H1 (cell line): ENCODE measurements at places on chromosomes 3 and 15.
A peak's percentile ranks its signal among the peaks of the same experiment; 100 is the strongest.

- no peak for DNase-seq
Measured at GRCh38 chr15:82126346-82126745, 80.5 kb upstream of the MEX3B start.

DNA sequence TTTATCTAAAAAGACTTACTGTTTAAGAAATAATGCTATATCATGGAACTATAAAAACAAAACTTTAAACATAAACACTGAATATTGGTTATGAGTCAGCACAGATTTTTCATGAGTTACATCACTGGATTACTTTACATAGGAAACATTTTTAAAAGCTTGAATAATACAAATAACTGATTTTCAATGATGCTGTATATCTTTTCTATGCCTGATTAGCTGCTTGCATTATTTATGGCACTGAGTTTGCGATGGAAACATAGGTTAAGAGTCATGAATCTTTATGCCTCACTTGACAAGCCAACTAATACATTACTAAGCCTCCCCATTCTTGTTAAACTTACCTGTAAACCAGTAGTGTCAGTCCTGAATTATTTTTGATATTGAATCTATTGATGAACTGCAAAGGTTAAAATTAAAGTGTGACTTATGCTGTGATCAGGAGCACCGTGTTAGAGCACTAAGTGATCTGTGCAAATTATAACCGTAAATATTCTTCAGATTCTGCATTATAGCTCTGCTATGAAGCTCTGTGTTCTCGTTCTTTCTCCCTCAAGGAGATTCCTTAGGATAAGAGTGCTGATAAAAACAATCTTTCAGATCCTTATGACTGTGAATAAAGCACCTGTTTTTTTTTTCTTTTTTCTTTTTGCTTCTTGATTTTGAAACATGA, 437.3 kb upstream of the BCHE start:
- no peak for DNase-seq

DNA sequence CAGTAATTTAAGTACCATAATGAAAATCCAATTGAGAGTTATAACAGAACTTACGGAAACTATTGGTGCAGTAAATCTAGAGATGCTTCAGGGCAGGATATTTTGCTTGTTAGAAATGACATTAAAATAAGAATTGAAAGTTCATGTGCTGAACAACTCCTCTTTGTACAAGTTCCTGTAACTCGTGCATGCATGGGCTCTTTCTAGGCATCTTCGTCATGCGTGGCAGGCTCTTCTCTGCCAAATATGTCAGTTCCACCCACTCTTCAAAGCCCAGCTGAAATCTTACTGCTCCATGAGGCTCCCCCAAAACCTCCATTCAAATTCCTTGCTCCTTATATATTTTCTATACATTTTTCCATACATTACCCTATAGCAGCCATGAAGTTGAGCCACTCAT, 48.7 kb downstream of the FBN1 start:
- DNase-seq, result no peak

DNA sequence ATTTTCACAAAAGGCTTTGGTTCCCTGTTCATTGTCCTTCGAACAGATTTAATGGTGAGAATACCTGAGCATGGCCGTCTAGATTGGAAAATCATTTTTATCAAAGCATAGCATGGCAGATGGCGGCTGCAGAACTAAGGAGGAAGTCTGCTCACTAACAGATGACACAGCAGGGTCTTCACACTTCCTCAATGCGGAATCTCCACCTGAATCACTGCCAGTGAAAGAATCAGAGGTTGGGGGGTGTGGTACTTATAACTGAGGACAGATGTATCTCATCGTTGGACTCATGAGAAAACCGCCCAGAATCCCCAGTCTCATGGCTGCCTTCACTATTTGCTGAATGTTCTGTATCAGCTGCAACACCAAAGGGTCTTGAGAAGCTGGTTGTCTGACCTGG, 31.6 kb upstream of the PYGO1 start:
- DNase-seq, result no peak

DNA sequence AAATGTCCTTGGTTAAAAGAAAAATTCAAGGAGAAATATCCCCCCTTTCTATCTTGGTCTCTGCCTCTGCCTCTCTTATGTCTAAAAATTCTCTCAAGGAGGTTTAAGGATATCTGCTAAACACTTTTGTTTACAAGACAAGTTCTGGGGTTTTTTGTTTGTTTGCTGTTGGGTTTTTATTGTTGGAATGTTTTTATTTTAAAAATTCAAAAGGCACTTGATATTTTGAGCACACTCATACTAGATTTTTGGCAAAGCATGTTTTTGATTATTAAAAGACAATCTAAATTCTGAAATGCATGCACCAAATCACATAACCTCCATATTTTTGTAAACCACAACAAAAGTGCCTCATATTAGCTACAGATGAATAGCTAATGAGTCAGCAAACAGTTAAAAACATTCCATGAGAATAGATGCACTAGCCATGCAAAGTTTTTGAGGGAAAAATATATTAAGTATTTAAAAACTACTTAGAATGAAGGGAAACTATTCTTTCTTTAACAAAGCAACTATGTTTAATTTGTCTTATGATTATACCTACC, 84.6 kb downstream of the ZBTB20 start:
- DNase-seq, result no peak

GRCh38 chr3:31404871-31405270, 127.9 kb upstream of the STT3B start:
- DNase-seq, result no peak

GRCh38 chr3:58013099-58013498, 4.9 kb downstream of the FLNB start:
- no peak for DNase-seq

GRCh38 chr3:123685780-123686179, 100.9 kb upstream of the HACD2 start:
- DNase-seq, result no peak

DNA sequence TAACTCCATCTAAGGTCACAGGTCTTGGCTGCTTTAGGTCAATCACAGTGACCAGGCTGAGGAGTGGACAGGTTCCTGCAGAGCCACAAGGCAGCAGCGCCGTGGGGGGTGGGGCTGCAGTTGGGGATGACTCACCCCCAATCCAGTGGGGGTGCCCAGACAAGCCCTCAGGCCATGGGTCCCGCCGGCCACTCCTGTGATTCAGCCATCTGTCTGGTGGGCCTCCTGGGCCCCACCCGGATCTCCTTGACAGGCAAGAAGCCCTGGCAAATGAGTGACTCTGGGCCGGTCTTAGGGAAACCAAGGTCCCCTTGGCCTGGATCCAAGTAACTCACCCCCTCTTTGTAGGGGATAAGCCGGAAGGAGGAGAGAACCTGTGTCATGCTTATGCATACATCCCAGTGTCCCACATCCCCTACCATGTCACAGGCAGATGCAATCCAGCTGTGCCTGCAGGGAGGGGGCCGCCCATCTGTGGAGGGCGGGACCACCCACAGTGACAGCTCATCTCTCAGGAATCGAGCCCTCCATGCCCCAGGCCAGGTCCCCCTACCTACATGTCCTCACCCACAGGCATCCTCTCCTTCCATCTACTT, 495 bp upstream of the COL7A1 start:
- DNase-seq, result peak; percentile 80

GRCh38 chr3:183428447-183429211, at the start of gene MCF2L2:
Gene MCF2L2, minus strand, starts transcription at chr3:183428619. Its CDS starts 642 bp downstream, at chr3:183427977.
- peak; percentile 84 for DNase-seq

- no peak for DNase-seq
Measured at GRCh38 chr3:106204160-106204868, 335.5 kb upstream of the CBLB start.

- no peak for DNase-seq
Measured at GRCh38 chr3:152349392-152349791, 80.7 kb downstream of the MBNL1 start.

DNA sequence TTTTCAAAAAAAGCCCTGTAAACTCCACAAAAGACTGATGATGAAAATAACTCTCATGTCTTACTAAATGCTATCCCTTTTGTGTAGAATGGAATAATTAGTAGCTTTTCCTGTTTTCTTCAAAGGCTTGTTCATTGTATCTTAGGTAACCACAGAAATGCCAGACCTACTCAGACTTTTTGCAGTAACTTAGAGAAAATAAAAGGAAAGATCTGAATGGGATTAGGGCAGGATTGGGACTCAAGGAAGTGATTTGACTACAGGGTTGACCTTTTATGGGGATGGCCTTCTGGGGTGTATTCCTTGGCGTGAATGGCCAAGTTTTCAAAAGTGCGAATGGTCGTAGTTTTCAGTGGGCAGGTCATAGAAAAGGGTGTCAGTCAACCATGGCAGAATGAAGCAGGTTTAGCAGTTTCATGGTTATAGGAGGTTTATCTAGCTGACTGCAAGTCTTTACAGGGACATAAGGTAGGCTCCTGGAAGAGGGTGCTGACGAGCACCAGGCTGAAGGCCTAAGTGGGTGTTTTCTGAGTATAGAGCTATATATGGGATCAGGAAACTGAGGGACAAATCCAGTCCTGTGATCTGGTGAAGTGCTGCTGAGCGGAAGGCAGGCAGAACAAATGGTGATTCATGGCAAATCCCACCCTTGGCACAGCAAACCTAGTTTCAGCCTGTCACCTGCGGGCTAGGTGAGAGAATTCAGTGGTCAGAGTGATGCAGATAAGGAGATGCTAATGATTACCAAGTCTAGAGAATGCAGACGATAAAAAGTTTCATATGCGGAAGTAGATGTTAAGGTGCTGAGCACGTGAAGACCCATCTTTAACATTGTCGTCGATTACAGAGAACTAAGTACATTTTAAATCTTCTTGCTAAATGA, 46.4 kb downstream of the IL1RAP start:
- no peak for DNase-seq

- no peak for DNase-seq
Measured at GRCh38 chr3:179113903-179114302, 34.3 kb upstream of the PIK3CA start.

- no peak for DNase-seq
Measured at GRCh38 chr3:23981136-23981535, 36.0 kb downstream of the NR1D2 start.

- DNase-seq, result no peak
Measured at GRCh38 chr3:45719655-45720487, 30.7 kb downstream of the SACM1L start.

- DNase-seq, result peak; percentile 74
Measured at GRCh38 chr15:96359616-96360521, 29.4 kb downstream of the NR2F2 start.

DNA sequence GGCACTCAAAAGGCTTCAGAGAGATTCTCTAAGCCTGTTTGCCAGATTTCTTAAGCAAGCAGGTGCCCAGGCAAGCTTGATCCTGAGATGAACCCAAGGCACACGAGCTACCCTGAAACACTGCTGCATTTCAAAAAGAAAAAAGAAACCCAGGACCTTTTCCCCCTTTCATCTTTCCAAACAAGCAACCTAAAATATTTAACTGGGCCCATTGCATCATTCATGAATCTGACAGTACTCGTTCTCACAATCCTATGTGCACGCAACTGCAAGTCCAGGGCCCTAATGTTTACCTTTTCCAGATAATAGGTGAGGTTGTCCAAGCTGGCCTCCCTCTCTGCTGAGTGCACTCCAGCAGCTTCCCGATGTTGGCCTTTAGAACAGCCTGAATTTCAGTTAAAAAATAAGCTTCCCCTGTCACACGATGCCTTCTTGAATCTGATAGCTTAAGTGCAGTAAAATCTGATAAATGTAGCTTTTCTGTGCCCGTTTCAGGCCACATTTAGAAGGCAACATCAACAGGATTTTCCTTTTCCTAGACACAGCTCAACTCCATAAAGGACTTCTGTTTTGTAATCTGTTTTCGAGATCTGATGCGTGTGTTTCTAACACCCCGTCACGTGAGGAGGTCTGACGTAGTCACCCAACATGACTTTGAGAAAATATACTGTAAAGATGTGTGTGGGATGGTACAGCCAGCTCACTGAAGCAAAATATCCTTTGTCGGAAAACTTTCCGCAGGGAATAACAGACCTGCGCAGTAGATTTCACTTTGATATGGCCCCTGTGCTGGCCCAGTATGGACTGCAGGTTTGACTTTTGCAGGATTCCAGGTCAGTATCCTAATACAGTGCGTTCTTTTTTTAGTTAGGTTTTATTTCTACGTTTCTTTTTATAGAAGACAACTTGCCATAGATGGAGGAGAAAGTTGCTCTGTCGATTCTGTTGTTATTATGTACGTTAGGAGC, 55.1 kb upstream of the RASA2 start:
- DNase-seq, result no peak

- DNase-seq, result no peak
Measured at GRCh38 chr3:155701882-155702465, 42.9 kb downstream of the PLCH1 start.

GRCh38 chr3:67876261-67876660, 221.8 kb upstream of the SUCLG2 start:
- no peak for DNase-seq

DNA sequence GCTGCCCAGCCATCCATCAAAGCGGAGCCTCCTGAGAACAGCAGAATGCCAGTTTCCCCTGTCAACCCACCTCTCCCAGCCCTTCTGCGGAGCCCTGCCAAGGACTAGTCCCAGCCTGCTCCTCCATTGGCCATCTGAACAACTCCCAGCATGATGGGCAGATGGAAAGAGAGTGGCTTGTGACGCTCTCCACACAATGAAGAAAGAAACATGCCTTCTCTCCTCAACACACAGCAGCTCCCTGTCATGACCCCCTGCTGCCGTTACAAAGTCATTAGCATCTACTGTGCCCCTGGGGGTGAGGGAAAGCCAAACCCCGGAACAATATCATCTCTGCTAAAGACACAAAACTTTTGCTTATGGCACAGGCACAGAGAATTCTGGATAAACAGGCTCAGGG, 33.6 kb downstream of the MECOM start:
- no peak for DNase-seq

DNA sequence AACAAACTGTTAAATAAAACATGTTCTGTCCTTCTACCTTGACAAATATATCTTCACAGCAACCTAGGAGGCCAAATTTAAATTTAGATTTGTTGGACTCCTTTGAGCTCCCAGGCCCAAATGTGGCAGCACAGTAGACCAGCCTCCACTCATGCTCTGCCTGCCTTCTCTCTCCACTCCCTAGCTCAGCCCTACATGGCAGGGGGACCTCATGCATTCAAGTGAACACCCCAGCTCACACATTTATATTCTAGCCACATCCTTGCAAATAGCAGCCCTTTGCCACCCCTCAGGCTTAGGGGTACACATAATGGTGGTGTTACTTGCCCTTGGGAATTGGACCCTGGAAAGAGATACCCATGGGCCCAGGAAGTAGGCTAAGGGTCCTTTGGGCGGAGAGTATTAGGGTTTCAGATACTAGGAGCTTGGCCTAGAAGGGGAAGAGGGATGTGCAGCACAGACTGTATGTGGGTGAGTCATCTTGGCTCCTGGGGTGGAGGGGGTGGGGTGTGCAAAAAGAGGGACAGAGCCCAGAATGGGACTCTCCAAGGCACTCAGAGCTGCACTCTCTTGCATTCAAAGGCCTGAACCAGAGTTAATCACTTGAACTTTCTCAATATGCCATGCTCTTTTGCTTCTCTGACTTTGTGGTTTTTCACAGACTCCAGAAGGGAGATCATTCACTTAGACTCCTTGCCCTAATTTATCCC, 268.4 kb upstream of the ROPN1 start:
- no peak for DNase-seq

DNA sequence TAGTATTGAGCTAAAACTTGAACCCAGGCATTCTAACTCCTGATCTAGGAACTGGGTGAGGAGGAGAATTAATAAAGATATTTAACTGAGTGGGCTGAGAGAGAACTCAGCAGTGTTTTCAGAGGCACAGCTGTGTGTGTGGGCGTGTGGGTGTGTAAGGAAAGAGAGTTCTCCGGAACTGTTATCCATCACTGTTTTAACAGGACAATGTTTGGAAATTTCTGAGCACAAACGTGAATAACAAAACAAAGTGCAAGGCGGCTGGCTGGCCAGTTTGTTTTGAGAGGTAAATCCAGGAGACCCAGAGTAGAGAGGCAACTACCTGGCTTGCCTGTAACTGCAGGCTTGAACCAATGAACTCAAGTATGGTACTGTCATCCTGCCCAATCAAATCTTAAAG, 5.0 kb upstream of the PTPN9 start:
- no peak for DNase-seq

- DNase-seq, result no peak
Measured at GRCh38 chr15:42069025-42069424, 25.3 kb downstream of the PLA2G4D start.
